NCI-H1092 treated with DMSO at 0.1 percent for 48 hours (cell line): ENCODE measurements at places on chromosomes 1 and 21.

DNA sequence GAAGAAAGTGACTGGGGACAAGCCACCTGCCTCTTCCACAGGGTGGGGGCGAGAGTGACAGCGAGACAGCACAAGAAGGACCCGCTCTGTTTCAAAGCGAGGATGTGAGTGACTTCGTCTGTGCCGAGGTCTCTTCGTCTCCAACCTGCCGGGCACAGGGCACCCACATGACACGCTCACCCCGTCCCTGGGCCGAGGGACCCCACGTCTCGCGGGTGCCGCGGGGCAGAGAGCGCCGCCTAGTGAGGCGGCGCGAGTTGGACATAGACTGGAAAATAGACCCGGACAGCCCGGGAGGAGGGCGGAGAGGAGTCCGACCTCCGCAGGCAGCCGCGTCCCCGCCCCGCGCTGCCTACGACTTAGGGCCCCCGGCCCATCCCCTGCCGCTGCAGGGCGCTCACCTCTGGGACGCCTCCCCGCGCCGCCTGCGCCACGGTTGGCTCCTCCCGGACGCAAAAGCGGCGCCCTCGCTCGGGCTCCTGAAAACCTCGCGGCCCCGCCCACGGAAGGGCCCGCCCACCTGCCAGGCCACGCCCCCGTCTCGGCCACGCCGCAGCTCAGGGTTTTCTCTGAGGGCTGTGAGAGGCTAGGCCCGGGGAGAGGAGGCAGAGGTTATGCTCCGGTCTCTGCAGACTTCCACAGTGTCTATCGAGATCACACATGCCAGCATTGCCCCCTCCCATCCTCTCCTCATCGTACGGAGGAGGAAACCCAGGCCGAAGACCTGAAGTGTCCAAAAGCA, at the start of gene TLR5:
TSS of gene TLR5 (minus strand) at position 454 of the 742 bp plus-strand sequence. CDS start 30,217 bp downstream, outside the sequence.
- DNase-seq: peak; percentile 77

DNA sequence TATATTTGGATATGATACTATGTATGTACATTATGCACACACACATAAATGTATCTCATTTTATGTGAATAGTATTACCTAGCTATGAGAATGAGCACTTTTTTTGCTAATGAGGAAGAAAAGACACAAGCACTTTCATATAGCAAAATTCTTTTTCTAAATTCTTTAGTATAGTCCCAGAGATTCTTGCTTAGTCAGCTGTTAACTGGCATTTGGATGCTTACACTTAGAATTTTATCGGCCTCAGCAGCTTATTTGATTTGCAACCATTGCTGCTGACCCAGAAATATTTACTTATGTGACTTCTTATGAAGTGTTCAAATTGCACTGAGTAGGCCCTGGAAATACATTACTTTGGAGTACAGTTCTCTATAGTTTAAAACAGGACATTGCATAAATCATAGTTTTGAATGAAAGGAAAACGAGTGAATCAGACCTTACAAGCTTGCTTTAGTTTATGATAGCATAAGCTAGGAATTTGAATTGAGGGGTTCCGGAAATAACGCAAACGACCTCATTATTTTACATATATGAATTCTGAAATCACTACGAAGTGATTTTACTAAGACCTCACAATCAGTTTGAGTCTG, 653.9 kb upstream of the NEGR1 start:
- no peak for DNase-seq

DNA sequence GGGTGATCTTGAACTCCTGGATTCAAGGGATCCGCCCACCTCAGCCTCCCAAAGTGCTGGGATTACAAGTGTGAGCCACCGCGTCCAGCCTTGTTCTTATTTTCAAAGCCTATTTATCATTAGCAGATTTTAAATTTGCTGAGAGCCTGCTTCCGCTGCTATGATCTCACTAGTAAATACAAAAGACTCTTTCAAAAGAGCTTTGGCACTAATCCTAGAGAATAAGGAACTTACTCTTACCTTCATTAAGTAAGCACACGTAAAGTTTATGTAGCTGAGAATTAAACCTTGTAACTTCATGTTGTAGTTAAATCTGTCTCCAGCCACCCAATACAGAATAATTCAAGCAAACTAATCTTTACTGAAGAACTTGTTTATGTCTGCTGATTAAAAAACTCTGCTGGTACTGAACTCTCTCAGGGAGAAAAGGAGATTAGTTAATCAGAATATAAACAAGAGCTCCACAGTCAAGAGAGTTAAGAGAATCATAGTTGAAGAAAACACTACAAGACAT, 72.3 kb downstream of the RUSC1 start:
- DNase-seq: no peak

DNA sequence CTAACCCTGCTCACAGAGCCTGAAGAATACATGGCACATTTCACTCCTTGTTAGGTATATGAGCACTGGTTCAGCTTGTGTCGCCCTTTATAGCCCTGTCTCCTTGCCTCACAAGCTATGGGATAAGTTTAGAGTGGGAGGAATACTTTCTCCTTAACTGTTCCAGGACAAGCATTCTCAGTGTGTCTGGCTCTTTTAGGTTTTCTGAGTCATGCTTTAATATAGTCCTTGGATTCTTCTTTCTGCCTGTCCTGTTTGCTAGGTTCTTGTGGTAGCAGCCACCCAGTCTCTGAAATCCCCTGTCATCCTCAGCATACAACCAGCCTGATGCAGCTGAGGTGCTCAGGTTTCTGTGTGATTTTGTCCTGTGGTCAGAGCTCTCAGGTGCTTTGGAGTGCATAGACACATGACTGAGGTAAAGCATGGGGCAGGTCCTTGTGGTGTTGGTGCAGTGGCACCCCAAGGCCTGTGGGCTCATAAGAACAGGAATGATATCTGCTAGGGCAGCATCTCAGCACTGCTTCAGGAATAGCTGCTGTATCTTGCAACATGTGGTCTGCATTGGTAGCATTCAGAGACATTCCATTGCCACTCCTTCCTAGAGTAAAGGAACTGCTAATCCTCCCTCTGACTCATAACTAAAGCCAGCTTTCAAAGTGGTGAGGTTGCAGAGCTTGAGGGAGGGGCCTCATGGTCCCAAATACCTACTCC, 14.2 kb upstream of the CASQ2 start:
- DNase-seq: no peak

- DNase-seq: no peak
Observed at GRCh38 chr1:7657287-7658016, 113.6 kb upstream of the VAMP3 start.

DNA sequence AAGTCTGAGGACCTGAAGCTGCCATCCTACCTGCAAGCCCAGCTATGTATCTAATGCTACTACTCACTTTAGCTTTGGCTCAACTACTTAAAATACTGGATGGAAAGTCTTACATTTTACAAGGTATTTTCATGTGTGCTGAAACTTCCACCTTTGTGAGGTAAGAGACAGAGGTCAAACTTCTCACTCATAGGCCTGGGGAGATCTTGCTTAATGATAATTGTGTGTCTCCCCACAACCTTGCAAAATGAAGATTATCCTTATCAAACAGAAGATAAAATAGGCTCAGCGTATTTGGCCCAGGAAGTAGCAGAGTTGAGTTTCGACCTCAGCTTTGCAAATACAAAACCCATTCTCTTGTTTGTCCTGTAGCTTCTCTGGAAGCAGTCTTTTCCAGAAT, 63.7 kb downstream of the CENPF start:
- DNase-seq: no peak

GRCh38 chr1:87165177-87165576, 163.5 kb upstream of the LMO4 start:
- no peak for DNase-seq

GRCh38 chr1:153852170-153852569, 70.6 kb downstream of the GATAD2B start:
- DNase-seq: no peak

DNA sequence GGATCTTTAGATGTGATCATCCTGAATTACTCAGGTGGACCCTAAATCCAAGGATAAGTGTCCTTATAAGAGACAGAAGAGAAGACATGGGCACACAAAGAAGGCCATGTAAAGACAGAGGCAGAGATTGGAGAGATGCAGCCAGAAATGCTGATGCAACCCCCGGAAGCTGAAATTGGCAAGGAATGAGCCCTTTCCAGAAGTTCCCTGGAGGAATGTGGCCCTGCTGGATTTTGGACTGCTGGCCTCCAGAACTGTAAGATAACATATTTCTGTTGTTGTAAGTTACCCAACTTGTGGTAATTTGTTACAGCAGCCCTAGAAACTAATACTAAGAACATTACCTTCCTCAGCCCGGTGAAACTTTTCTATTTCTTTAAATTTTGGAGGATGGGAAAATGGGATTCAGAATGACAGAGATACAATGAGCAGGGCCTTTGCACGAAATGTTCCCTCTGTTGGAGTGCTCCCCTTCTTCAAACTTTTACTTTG, 11.2 kb upstream of the PLPP3 start:
- DNase-seq: no peak

- DNase-seq: no peak
Observed at GRCh38 chr1:160256396-160257046, 5.8 kb downstream of the DCAF8 start.

DNA sequence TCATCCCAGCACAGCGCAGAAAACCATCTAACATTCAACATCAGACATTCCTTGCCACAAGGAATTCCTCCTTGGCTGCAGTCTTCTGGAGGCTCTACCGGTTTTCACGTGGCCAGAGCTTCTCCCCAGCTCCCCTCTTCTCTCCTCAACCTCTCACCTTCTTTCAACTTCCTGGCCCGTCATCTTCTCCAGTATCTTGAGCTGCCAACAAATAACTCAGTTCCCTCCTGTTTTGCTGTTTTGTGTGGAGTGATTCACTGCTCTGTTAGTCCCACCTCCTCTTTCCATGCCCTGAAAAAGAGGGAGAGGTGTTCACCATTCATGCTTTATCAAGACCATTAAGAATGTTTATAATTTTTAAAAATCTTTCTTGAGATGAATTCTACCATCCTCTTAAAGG, 32.6 kb downstream of the PIGM start:
- DNase-seq: no peak

- peak; percentile 30 for DNase-seq
Observed at GRCh38 chr1:212916481-212917133, 33.7 kb upstream of the VASH2 start.

DNA sequence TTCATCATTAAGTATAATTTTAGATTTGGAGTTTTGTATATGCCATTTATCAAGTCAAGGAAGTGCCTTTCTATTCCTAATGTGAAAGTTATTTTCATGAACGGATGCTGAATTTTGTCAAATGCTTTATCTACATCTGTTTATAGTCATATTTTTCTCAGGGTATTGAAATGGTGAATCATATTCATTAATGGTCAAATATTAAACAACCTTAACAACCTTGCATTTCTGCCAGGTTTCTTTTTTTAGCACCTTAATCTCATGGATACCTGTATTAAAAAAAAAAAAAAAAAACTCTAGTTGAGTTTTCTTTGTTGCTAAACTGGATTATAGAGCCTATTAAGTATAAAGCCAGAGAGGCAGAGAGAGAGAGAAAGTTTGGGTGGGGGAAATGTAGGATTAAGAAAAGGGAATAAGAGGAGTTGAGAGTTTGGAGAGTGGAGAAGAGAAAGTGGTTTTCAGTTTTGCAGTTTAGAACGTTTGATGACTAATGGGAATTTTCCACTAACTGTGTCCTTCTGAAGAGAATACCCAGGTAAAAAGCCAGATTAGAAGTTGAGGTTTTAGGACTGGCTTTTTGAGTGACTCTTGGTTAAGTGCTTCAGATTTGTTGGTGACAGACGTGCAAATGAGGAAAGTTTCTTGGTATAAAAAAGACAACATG, 305.0 kb downstream of the HLX start:
- DNase-seq: no peak

GRCh38 chr1:119132179-119132578, 8.3 kb downstream of the WARS2 start:
- no peak for DNase-seq

DNA sequence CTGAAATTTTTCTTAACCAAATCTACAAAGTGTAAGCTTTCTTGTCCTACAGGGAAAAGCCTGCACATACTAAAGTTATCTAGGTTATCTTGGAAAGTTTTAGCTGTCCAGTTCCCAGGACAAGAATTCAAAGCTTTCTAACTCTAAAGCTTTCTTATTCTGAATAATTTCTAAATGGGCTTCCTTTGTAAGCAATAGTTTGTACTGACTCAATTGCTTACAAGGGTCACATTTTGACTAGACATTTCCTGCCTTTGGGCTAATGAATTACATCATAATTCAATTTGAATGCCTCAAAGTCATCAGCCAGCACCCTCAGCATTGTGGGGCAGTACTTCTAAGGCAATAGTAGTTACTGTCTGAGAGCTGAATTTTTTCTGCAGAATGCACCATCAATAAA, 223.0 kb downstream of the LTN1 start:
- DNase-seq: no peak
